Stimulated activated CD8-positive, alpha-beta memory T cell treated with anti-CD3 and anti-CD28 coated beads, Interleukin-4, amount 100 ng/mL, for 24 hours (primary cell): ENCODE measurements at places on chromosomes 1 and 21.

GRCh38 chr1:81548918-81549587, 251.7 kb upstream of the ADGRL2 start:
- no peak for DNase-seq

GRCh38 chr21:41839387-41840000, 39.6 kb downstream of the PRDM15 start:
- DNase-seq: no peak

DNA sequence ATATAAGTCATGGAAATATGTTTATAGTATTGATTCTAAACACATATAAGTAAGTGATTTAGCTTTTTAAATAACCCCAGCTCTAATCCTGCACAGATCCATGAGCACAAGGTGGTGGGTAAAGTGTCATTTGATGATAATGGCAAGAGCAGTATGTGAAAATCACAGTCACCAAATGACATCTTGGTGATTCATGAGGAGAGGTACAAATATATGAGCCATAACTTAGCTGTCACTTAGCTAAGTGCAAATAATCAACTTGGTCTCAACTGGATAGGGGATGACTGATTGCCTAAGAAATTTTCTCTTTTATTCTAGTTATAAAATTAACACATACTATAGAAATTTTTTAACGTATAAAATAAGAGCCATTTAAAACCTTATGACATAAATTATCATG, 198.1 kb downstream of the ZZZ3 start:
- DNase-seq: no peak

DNA sequence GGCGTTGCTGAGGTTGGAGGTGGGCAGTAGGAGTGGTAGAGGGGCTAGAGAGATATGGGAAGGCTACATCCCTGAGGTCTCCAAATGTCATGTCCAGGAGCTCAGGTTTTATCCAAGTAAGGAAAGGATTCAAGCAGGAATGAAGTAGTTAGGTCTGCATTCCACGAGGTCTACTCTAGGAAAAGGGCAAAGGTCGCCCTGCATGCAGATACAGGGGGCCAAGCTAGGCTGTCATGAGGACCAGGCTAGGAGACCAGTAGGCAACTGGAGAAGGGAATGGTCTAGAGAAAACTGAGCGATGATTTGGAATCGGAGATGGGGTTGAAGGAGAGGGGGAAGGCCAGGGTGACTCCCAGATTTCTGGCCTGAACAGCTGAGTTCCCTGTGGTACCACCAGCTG, 48.7 kb downstream of the IRF2BP2 start:
- no peak for DNase-seq

- no peak for DNase-seq
Observed at GRCh38 chr21:16535102-16535422, 805.3 kb downstream of the USP25 start.

GRCh38 chr1:33641104-33641830, 168.8 kb downstream of the ZSCAN20 start:
- no peak for DNase-seq

- no peak for DNase-seq
Observed at GRCh38 chr1:14697353-14697752, 98.9 kb downstream of the KAZN start.

DNA sequence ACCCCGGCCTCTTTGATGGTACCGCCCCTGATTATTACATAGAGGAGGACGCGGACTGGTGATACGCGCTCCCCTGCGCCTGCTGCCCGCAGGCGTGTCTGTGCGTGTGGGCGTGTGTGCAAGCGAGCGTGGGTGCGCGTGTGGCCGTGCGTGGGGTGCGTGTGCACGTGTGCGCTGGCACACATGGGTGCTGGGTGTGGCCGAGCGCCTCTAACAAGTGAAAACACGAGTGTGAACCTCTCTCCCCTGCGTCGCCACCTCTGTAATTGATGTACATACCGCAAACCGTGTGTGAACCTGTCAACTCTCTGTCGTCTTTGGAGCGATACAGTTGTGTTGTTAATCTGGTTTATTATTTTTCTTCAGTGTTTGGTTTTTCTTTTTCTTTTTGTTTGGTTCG, 87.8 kb upstream of the TMEM51 start:
- no peak for DNase-seq

DNA sequence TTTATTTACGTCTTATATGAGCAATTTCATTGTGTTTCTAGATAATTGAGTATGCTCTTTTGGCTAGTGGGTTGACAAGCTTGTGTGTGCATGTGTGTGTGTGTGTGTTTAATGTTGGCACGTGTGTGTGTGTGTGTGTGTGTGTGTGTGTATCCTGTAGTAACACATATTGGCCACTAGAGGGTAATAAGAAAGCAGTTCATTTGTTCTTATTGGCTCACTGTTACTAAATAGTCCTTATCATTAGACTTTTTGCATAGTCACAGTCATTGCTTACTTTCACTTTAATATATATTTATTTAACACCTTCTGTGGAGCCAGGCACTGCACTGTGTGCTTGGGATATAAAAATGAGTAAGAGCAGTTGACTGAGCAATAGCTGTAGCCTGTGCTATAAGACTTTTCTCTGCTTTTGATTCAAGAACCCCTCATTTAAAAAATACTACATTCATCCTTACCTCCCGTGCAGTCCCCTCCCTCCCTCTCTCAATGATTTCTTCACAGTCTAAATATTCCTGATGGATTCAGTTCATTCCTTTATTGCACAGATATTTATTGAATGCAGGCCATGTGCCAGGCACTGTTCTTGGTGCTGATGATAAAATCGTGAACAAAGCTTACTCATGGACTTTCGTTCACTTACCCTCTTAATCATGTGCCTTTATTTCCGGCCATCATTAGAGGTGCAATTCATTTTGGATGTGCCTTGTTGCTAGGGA, 96.7 kb downstream of the DYRK1A start:
- no peak for DNase-seq

DNA sequence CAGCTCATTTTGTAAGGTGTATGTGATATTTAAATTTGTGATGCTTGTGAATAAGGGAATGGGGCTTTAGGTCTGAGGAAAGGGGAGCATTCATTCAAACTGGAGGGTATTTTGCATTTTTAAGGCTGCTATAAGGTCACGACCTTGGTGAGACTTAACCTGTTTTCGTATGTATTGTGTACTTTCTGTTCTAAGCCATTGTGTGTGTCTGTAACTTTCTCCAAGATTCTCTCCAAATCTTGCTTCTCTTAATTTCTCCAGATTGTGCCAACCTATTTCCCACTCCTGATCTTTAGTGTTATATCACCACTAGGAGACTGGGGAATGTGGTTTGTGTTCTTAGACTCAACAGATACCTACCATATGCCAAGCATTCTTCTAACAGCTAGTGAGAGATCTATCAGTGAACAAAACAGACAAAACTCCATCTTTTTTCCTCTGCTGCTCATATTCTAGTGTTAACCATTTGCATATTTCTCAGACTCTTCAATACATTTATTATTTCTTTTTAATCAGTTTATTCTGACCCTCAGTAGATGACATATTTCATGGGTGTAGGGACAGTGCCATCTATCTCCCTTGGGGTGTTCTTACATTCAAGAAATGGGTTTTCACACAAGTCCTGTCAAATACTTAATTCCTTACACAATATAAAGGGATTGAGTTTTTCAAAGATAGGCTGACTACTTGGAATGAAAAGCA, 27.5 kb downstream of the ATP1B1 start:
- DNase-seq: no peak

GRCh38 chr1:8711151-8711550, 106.3 kb downstream of the RERE start:
- DNase-seq: no peak

DNA sequence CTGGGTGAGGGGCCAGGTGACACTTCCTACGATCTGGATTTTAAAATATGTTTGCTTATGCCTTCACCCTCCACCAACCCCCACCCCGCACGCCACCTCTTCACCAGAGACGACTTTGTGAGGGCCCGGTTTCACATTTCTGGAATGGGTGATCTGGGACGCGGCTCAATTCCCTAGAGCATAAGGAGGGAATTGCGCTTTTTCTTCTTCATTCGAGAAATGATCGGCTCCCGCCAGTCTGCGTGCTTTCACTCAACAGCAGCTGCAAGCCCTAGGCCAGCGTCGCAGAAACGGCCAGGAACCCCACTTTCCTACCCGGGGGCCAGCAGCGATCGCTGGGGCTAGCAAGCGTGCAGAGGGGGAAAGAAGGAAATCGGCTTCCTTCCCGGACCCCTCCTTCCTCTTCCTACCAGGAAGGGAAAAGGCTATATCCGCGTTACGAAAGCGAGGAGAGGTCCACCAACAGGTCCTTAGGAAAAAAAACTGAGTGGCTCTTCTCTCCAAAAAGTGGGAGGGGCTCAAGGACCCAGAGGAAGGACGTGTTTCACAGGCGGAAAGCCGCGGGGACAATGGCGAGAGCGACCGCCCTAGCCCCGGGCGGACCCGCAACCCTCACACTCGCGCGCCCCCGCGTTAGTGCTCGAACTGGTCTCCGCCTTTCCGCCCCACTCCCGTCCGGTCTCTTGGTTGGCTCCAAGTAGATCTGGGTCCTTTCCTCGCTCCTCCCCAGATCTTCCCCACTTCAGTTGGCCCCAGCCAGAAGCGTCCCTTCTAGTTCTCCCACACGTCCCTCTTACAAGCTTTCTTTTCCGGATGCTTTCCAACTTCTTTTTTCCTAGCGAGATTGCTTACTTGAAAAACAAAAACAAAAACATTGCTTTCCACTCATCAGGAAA, 1.1 kb upstream of the ADAMTS1 start:
- DNase-seq: no peak

DNA sequence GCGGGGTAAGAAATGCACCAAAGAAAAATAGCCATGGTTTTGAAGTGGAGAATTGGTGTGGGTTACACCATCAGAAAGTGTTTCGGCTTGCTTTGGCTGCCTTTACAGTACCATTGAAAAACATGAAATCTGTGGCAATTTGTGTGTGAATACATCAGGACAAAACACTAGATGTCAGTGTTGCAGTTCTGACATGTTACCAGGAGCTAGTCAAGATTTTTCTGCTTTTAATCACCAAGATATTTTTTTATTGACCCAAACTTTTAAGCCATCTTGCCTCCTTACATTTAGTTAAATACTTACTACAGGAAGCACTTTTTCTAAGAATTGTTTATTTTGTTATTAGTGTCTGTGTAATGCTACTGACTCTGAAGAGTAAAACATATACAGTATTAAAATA, 14.3 kb downstream of the RRP15 start:
- no peak for DNase-seq

- no peak for DNase-seq
Observed at GRCh38 chr21:35873441-35873840, 186.9 kb downstream of the SETD4 start.

DNA sequence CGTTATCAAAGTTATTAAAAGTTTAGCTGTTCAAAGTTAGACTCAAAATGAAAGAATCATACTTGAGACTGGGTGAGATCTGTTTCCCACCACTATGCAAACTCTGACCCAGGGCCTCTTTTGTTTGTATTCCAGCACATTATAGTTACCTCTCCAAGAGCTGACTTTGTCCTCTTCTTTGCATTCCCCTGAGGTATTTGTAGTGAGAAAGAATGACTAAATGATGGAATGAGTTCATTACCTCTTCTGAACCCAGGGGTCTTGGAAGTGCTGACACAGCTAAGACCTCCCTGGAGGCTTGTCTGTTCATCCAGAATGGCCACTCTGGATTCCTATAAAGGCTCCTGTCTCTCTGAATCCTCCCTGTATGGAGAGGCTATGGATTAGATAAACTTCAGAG, 62.4 kb downstream of the FGGY start:
- DNase-seq: no peak

- no peak for DNase-seq
Observed at GRCh38 chr1:41783189-41783639, 135.5 kb downstream of the HIVEP3 start.

GRCh38 chr1:17540255-17541001, 930 bp downstream of the ARHGEF10L start:
- DNase-seq: no peak

DNA sequence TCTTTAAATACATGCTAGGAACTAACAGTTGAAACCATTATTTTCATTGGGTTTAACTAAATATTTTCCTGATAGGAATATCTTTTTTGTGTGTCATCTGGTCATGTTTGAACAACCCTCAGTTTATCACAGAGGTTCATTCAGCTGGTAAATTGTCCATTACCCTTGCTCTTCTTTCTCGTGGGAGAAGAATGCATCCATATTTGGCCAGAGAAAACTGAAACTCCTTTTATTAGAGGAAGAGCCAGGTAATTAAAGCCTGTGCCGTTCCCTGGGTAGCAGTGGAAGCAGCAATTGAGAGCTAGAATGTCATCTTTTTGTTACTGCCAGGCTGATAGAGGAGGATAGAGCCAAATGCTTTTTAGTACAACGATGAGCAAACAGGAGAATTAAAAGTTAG, 587.2 kb upstream of the ZRANB2 start:
- no peak for DNase-seq

- no peak for DNase-seq
Observed at GRCh38 chr1:178241057-178241456, 147.2 kb downstream of the RASAL2 start.

DNA sequence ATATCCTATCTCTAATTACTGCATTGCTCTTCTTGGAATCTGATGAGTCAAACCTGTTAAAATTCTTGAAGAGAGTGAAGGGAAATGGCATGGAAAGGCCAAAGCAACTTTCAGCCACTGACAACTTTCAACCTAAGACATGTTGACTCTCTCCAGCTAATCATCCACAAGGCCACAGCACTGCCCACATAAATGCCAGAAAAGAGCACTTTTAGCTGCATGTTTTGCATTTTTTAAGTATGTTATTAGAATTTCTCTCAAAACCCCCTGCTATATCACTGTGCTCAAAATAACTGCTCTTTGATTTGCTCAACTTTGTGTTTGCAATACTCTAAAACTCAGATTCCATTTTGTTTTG, 352.5 kb downstream of the ADGRL2 start:
- no peak for DNase-seq

GRCh38 chr1:42206164-42206563, 41.6 kb upstream of the GUCA2A start:
- no peak for DNase-seq

- DNase-seq: no peak
Observed at GRCh38 chr1:112391603-112391940, 4.4 kb upstream of the CTTNBP2NL start.

- DNase-seq: no peak
Observed at GRCh38 chr1:115507901-115508300, 133.9 kb upstream of the VANGL1 start.

DNA sequence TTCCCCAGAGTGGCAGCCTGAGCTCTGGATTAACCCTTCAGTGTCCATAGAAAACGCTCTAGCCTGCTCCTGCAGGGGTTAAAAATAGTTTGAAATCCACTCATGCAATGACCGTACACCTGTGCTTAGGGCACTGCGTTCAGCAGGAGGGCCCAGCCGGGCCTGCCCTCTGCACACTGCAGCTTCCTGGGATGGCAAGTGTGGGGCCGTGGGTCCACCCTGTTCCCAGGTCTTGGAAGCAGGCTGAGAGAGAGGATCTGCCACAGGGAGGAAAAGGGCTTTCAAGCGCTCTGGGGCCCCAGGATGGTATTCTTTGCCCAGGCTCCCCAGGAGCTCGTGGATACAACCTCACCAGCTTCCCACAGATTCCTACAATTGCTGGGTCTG, 1.5 kb upstream of the S100B start:
- DNase-seq: no peak

DNA sequence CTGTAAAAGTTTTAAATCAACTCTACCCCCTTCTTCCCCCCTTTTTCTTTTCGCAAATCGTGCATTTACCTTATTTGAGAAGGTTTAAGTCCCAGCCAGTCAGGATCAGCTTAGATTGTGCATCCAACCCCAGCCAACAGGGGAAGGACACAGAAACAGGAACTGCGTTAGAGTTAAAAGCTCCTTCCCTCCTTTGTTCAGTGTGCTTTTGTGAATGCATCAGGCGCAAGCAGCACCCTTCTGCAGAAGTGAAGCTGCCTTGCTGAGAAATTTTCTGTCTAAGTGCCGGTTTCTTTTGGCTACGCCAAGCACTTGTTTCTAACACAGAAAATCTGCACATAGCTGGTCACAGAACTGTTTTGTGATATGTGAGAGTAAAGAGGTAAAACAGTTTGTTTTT, 56.2 kb upstream of the PRRC2C start:
- no peak for DNase-seq
